Stimulated activated CD8-positive, alpha-beta memory T cell treated with anti-CD3 and anti-CD28 coated beads, Interleukin-4, amount 100 ng/mL, for 1 hour (primary cell): ENCODE measurements at places on chromosomes 4 and X.

DNA sequence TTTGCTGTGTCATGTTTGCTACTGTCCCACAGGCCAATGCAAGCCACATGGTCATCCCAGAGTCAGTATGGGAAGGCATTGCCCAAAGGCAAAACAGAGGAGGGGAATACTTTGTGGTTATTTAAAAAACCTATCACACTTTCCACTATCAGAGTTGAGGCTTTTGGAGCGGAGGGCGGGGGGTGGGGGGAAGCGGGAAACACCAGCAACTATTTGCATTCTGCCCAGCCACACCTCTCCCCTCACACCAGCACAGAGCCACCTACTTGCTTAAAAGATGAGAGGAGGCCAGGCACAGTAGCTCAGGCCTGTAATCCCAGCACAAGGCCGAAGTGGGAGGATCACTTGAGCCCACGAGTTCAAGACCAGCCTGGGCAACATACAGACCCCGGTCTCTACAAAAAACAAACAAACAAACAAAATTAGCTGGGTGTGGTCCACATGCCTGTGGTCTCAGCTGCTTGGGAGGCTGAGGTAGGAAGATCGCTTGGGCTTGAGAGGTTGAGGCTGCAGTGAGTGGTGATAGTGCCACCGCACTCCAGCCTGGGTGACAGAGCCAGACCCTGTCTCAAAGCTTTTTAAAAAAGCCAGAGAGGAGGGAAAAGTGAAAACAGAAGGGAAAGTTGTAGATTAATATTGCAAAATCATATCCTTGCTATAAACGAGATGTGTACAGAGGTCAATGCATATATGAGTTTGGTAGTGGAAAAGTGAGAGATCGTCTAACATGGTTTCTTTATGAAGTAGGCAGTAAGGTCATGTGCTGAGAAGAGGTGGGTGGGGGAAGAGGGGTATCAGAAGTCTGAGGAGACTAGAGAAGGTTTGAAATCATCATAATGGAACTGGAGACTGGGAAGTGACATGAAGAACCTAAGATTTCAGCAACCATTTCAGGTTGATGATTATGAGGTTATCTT, 1.9 kb upstream of the CHST7 start:
- no peak for DNase-seq

DNA sequence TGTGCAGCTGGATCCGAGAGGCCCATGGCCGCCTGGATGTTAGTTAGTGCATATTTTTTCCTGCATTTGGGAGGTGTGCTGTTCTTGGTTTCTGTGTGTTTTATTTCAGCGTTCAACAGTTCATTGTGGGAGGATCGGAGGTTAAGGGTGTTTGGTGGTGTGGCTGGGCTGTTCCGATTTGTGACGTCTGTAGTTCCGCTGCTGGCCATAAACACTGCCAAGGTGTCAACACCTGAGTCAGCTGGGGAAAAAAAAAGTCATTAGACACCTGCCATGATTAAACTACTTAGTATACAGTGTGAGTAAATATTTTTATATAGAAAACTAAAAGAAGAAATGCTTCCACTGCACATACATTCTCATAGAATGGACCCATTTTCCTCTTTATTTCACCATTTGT, 200.2 kb downstream of the APBB2 start:
- DNase-seq, result no peak

- no peak for DNase-seq
Observed at GRCh38 chrX:17596546-17597205, 140.6 kb upstream of the SCML1 start.

GRCh38 chr4:1053080-1053661, 41.7 kb downstream of the FGFRL1 start:
- no peak for DNase-seq

- no peak for DNase-seq
Observed at GRCh38 chr4:48772556-48772955, 7.5 kb downstream of the FRYL start.

DNA sequence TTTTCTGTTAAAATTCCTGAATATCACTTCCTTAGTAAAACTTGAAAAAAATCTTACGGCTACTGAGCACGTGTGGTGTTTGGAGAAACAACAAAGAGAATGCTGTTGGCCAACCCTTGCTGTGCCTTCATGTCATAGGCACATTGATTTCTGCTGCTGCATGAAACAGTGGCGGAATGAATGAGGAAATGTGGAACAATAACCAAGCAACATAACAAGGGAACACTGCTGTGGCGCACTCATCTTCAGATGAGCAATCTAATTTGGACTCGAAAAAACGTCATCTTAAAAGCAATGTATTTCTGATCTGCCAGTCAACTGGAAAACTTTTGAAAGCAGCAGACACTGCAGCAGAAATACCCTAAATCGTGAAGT, 51.4 kb downstream of the PROM1 start:
- DNase-seq, result no peak

GRCh38 chrX:11541510-11541909, 124.2 kb downstream of the ARHGAP6 start:
- no peak for DNase-seq

DNA sequence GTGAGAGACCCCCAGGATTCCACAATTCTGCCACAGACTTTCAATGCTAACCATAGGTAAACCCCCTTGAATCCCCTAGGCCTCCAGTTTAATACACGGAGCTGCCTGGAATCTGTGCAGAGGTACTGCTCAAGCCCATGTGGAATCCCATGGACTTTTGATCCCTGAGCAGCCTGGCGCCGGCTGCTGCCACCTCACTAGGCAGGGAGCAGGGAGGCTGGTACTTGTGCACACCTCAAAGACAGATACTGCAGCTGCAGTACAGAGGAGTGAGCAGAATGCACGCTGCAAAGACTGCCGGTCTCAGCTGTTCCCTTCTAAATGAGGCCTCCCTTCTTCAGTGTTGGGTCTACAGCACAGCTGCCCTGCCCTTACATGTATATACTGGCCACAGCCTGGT, 79.4 kb downstream of the RPS6KA6 start:
- no peak for DNase-seq

DNA sequence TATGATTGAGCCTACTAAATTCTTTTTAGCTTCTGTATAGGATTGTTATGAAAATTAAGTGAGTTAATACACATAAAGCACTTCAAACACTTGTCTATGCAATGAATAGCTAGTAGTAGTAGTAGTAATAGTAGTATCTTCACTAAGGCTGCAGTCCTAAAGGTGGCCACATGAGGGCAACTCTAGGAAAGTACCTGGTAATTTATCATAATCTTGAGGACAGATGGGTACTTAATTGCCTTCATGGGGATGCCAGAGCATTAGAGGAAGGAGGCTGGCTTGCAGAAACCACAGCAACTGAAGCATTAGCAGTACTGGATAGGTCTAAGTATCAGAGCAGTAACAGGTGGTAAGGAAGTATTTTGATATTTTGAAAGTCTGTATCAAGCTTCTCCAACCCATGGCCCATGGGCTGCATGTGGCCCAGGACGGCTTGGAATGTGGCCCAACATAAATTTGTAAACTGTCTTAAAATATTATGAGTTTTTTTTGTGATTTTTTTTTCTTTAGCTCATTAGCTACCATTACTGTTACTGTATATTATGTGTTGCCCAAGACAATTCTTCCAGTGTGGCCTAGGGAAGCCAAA, 17.3 kb downstream of the NIPAL1 start:
- peak; percentile 42 for DNase-seq
